ENCODE measurements at places on chromosomes 12 and 14. TPM values are rescaled to one million over a fixed set of nuclear protein-coding genes. Genes with fewer than 3 reads are reported as not detected.

LRRC43 gene
- total RNA-seq = not detected

GRCh38 chr12:88720231-88720630, 140.0 kb upstream of the KITLG start:
- no peaks in the 10 kb centered on the region for H3K36me3 ChIP-seq
- H3K4me3 ChIP-seq = no peak overlapping the region
- DNase-seq = no peak
- no peaks in the 10 kb centered on the region for H3K4me1 ChIP-seq
- no peaks in the 10 kb centered on the region for H3K27me3 ChIP-seq

DNA sequence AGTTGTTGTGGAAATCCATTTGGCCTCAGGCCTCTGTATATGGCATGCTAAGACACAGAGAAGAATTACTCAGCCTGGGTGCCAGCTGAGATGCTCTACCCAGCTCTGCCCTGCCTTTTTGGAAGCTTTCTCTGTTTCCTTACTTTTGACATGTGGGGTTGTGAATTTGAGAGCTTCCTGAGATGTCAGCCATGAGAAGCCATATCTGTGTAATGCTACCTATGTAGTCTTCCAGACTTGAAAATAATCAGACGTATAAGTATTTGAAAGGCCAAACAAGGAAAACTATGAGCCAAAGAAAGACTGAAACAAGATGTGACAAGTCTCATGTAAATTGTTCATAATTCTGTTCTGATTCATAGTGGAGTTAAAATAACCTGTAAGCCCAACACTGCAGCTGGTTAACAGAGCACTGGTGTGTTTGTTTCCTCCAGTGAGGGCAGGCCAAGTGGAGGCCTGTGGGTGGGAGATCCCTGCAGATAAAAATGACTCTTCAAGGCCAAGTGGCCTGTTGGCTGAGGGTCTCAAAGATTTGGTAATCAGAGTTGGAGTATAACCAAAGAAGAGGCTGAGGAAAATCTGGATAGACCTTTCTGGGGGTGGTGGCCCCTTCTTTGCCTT, 94.0 kb downstream of the TMX1 start:
- H3K4me3 ChIP-seq = no peak overlapping the region
- no peaks in the 10 kb centered on the region for H3K27me3 ChIP-seq
- H3K36me3 ChIP-seq = no peaks in the 10 kb centered on the region
- peak overlapping the region; percentile 32 for H3K27ac ChIP-seq

DNA sequence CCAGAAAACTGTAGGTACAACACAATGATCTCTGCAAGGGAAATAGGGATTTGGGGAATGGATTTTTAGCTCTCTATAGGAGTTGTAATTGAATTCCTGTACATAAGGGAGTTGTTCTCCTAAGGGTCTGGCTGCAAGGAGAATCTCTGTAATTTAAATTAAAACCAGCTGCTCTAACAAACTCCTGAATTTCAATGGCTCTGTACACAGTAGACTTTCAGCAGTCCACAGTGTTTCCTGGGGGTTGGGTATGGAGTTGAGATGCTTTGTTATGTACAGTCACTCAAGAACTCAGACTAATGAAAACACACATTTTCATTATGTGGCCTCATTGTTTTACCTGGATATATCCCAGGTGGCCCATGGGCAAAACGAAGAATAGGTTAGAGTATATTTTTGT, 93.2 kb downstream of the NAV3 start:
- H3K4me3 ChIP-seq = no peak overlapping the region
- H3K27ac ChIP-seq = no peak overlapping the region
- no peaks in the 10 kb centered on the region for H3K4me1 ChIP-seq
- no peaks in the 10 kb centered on the region for H3K36me3 ChIP-seq
- no peak for DNase-seq

OTOGL gene
- total RNA-seq = 0.21 TPM

TBX5 gene
- total RNA-seq = 58.5 TPM

- no peaks in the 10 kb centered on the region for H3K27me3 ChIP-seq
- no peaks in the 10 kb centered on the region for H3K4me1 ChIP-seq
- DNase-seq = no peak
- H3K4me3 ChIP-seq = no peak overlapping the region
- no peak overlapping the region for H3K27ac ChIP-seq
Observed at GRCh38 chr14:96889091-96889490, 91.9 kb downstream of the VRK1 start.

DLGAP5 gene
- total RNA-seq = 11.1 TPM

DNA sequence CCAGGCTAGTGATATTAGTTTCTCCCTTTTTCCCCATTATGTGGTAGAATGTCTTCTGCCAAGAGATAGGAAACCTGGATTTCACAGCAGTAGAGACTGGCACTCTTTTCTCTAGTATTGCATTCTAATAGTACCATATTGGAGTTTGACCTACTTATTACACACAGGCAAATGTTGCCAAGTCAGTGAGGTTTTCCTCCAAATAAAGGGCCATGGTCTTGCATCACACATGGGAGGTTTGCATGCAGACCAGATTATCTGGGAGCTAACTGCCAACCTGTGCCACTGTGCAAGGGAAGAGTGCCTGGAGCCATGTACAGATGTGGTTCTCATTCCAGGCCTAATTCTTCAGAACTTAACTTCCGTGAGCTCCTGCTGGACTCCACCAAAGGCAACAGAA, 113.3 kb downstream of the ANO6 start:
- no peak overlapping the region for H3K4me3 ChIP-seq
- no peak overlapping the region for H3K27ac ChIP-seq
- H3K4me1 ChIP-seq = peaks cover 6% of the 10 kb centered on the region
- H3K27me3 ChIP-seq = no peaks in the 10 kb centered on the region
- no peaks in the 10 kb centered on the region for H3K36me3 ChIP-seq

- no peak for DNase-seq
- H3K27ac ChIP-seq = no peak overlapping the region
- no peak overlapping the region for H3K4me3 ChIP-seq
- peaks cover 4% of the 10 kb centered on the region for H3K4me1 ChIP-seq
Observed at GRCh38 chr12:117437516-117438255, 76.3 kb upstream of the NOS1 start.

DNA sequence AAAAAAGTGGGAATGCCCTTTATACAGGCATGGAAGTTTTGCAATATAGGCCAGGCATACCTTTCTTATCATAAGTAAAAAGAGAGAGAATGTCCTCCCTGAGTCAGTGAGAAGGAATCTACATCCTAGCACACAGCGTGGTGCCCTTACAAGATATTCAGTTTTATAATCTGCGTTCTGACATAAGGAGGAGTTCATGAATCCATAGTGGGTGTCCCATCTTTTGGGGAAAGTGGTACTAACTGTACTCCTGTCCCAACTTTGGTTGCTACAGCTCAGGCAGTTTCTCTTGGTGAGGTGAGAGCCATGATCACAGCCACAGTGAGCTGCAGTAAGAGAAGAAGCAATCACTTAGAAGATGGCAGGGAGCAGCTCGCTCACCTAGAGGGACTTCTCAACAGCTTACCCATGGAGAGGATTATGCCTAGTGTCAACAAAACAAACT, 332.9 kb downstream of the BCAT1 start:
- DNase-seq = no peak
- H3K36me3 ChIP-seq = no peaks in the 10 kb centered on the region
- no peaks in the 10 kb centered on the region for H3K27me3 ChIP-seq
- no peaks in the 10 kb centered on the region for H3K4me1 ChIP-seq

AGAP2 gene
- total RNA-seq = 5.3 TPM

- peaks cover 30% of the 10 kb centered on the region for H3K4me1 ChIP-seq
- H3K27ac ChIP-seq = no peak overlapping the region
- H3K36me3 ChIP-seq = no peaks in the 10 kb centered on the region
Observed at GRCh38 chr12:122843455-122843854, 8.2 kb downstream of the HIP1R start.

- no peak for DNase-seq
- no peak overlapping the region for H3K4me3 ChIP-seq
Observed at GRCh38 chr14:29955087-29955486, 27.4 kb upstream of the PRKD1 start.

- H3K4me1 ChIP-seq = peaks cover 21% of the 10 kb centered on the region
- peak overlapping the region; percentile 19 for H3K4me3 ChIP-seq
- peak; percentile 27 for DNase-seq
- H3K27me3 ChIP-seq = no peaks in the 10 kb centered on the region
- H3K27ac ChIP-seq = peak overlapping the region; percentile 95
Observed at GRCh38 chr12:112979041-112979680, 842 bp downstream of the OAS2 start.

- no peak for DNase-seq
- H3K27me3 ChIP-seq = no peaks in the 10 kb centered on the region
- no peaks in the 10 kb centered on the region for H3K4me1 ChIP-seq
- no peak overlapping the region for H3K4me3 ChIP-seq
Observed at GRCh38 chr12:94699801-94700200, 49.4 kb upstream of the TMCC3 start.

GRCh38 chr12:42510823-42511222, 78.7 kb downstream of the PRICKLE1 start:
- H3K27ac ChIP-seq = no peak overlapping the region
- H3K4me1 ChIP-seq = peaks cover 6% of the 10 kb centered on the region
- H3K27me3 ChIP-seq = no peaks in the 10 kb centered on the region
- no peaks in the 10 kb centered on the region for H3K36me3 ChIP-seq
- DNase-seq = no peak

- H3K27me3 ChIP-seq = peaks cover 4% of the 10 kb centered on the region
- DNase-seq = no peak
- no peak overlapping the region for H3K4me3 ChIP-seq
- H3K4me1 ChIP-seq = no peaks in the 10 kb centered on the region
- H3K36me3 ChIP-seq = no peaks in the 10 kb centered on the region
- no peak overlapping the region for H3K27ac ChIP-seq
Observed at GRCh38 chr12:113049976-113050742, 6.4 kb upstream of the DTX1 start.

GRCh38 chr12:6635856-6636531, at the start of gene LPAR5:
TSS of gene LPAR5 (minus strand) at chr12:6635959. CDS start at chr12:6621248, 14,711 bp downstream.
- H3K27ac ChIP-seq = peak within 1 kb of the TSS; percentile 62
- H3K36me3 ChIP-seq = no peaks in the 10 kb centered on the region
- no peak for DNase-seq
- no peak within 1 kb of the TSS for H3K4me3 ChIP-seq

GRCh38 chr12:91951571-91951970, 194.1 kb downstream of the BTG1 start:
- no peak overlapping the region for H3K27ac ChIP-seq

DNA sequence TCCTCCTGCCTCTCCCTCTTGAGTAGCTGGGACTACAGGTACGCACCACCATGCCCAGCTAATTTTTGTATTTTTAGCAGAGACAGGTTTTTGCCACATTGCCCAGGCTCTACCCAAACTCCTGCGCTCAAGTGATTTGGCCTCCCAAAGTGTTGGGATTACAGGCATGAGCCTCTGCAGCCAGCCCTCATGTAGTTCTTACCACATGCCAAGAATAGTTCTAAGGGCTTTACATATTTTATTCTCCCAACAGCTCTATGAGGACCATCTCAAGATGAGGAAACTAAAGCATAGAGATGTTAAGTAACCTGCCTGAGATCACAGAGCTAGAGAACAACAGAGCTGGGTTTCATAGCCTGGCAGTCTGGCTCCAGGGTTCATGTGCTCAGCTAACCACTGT, 37.9 kb upstream of the ALDH2 start:
- H3K4me3 ChIP-seq = no peak overlapping the region
- H3K27me3 ChIP-seq = no peaks in the 10 kb centered on the region
- no peaks in the 10 kb centered on the region for H3K4me1 ChIP-seq

DNA sequence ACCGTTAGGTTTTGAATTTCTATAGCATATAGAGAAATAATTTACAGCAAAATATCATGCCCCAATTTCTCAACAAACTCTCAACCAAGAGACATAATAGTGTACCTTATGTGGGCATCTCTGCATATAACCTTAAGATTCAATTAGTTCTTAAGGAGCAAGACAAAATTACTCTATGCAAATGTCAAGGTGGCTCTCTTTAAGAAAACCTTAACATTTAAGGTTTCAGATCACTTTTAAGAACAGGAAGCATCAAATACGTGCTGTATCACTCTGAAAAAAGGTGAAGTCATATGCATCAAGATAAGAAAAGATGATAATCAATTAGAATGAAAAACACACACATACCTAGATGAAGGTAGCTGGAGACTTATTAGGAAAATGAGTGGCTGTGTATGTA, 728.0 kb downstream of the FLRT2 start:
- no peaks in the 10 kb centered on the region for H3K36me3 ChIP-seq
- no peak overlapping the region for H3K4me3 ChIP-seq
- H3K27ac ChIP-seq = no peak overlapping the region
- no peak for DNase-seq
- H3K4me1 ChIP-seq = no peaks in the 10 kb centered on the region
